ENCODE measurements at places on chromosomes 5 and 9.

DNA sequence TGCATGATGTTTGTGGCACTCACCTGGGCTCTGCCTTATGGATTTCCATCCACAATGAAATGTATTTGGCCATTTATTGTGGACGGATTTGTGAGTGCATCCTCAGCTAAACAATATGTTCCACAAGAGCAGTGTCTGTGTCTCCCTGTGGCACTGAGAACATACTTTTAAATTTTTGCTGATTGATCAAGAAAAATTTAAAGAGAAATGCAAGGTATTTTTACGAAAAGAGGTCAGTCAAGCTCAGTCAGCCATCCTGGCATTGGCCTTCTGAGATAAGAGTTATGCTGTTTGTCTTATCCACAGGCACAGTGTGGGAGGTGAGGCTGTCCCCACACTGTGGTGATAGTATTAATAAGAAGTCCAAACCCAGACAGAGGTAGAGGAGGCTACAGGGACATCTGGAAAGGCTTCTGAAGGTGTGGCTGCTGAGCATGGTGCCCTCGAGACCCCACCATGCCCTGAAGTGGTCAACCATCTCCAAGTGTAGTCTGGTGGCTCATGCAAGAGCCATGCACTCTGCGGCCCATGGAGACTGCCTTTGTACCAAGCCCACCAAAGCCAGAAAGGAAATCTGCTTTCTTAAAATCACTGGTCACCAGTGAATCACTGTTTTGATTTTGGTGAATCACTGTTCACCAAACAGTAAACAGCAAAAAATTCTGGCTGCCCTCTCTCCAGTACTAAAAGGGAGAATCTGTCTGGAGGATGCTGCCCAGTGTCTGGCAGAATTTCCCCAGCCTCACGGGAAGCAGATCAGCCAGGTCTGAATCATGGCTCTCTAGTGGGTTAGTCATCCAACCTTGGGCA is 28.8 kb downstream of the SPOCK1 start:
- DNase-seq = peak; percentile 96

DNA sequence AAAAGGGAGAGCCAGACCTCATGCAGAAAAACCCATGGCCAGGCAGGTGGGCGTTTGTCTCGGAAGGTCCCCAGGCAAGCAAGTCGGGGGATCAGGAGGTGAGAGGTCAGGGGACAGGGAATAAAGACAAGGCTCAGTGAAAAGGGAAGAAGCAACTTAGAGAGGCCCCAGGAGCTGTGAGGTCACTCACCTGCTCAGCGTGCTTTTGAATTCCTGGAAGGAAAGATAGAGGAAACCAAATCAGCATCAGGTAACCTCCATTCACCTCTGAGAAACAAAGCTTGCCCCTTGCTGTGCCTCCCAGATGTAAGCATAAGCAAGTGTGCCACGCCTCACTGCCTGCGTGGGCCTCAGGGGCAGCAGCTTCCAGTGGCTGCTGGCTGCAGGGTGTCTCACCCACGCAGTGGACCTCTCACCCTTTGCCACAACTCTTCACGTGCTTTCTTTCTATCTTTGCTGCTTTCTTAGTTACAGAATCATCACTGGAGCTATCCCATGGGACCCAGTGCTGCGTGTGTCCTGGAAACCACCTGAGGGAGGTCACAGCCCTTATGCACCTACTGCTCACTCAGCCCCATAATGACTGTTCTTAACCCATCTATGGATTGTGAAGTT is 6.0 kb downstream of the TRIM7 start:
- no peak for DNase-seq

- DNase-seq = no peak
Measured at GRCh38 chr9:86772635-86772993, 174.7 kb downstream of the GAS1 start.

DNA sequence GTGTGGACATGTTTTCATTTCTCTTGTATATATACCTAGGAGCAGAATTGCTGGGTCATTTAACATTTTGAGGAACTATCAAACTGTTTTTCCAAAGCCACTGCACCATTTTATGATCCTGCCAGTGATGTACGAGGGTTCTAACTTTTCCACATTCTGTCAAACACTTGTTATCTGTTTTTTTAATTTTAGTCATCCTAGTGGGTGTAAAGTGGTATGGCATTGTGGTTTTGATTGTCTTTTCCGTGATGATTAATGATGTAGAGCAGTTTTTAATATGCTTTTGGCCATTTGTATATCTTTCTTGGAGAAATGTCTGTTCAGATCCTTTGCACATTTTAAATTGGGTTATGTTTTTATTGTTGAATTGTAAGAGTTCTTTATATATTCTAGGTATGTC is 107.0 kb downstream of the MELK start:
- no peak for DNase-seq

- DNase-seq = no peak
Measured at GRCh38 chr9:19976226-19976625, 187.4 kb upstream of the SLC24A2 start.

GRCh38 chr5:74613283-74613682 is 27.2 kb downstream of the ENC1 start:
- no peak for DNase-seq

- no peak for DNase-seq
Measured at GRCh38 chr5:14270209-14270702, 127.1 kb downstream of the TRIO start.

GRCh38 chr5:149210225-149210624 is 61.4 kb upstream of the AFAP1L1 start:
- DNase-seq = no peak

DNA sequence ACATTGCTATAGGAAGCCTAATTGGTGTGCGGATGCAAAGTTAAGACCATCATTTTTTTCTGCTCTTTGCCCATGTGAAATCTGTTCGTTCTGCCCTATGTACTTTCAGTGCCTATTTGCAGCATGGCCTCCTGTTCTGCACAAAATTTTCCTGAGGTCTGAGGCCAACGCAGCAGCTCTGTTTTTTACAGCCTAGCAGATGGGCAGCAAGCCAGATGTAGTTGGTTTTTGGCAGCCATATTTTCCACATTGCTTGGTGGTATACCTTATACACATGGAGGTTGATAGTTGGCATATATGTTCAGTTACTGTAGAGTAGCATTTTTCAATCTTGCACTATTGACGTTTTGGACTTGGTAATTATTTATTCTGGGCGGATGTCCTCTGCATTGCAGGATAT is 133.5 kb upstream of the MRPS30 start:
- DNase-seq = no peak

DNA sequence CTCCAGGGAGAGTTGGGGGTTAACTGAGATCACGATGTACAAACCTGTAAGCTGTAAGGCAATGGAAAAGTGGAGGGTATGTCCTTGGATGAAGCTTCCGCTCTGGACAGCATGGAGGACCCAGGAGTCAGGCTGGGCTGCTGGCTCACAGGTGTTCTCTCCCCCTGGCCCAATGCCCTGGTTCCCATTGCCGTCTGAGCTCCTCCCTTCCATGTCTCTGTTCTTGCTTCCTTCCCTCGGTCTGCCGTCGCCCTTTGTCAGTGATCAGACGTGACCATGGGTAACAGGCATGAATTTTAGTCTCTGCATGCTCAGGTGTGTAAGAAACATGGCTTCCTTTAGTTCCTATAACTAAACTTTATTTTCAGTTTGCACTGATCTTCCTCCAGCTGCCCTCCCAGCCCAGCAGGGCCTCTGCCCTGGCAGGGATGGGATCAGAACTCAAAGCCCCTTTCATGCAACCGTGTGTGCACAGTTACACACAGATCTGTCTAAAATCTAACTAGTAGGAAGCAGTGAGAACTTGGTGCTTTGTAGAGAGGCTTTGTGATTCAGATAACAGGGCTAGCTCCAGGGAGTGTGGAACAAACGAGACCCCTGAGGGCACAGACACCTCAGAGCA is 51.7 kb upstream of the KCNMB1 start:
- DNase-seq = no peak

DNA sequence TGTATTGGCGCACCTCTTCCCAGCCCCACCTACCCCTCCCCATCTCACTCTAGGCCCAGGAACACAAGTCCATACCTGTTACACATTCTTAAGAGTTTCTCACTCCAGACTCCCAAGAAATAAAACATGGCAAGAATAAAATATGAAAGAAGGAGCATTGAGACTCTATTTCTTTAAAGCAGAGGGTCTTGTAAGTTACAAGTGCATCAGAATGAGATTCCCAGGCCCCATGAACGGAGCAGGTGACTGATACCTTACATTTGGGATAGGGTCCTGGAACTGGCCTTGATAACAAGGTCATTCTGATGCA is 5.7 kb downstream of the EGR1 start:
- no peak for DNase-seq

DNA sequence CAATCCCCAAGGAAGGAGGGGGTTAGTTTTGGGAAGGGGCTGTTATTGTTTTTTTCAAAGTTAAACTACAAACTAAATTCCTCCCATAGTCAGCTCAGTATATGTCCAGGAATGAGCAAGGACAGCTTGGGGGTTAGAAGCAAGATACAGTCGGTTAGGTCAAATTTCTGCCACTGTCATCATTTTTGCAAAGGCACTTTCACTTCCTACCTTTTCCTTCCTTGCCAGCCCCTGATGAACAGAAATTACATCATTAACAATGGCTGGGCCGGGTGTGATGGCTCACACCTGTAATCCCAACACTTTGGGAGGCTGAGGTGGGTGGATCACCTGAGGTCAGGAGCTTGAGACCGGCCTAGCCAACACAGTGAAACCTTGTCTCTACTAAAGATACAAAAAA is 51.5 kb upstream of the HRH2 start:
- DNase-seq = no peak

DNA sequence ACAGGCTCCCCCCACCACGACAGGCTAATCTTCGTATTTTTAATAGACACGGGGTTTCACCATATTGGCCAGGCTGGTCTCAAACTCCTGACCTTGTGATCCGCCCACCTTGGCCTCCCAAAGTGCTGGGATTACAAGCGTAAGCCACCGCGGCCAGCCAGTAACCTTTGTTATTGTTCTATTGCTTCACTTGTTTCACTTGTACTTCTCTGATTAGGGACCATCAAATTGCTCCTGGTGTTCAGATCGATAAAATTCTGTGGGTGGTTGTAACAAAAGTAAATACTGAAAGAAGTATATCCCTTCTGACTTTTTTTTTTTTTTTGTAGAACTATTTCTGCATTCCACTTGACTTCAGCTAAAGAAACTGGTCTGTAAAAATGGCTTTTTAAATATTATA is 445.5 kb upstream of the CDH10 start:
- DNase-seq = no peak

DNA sequence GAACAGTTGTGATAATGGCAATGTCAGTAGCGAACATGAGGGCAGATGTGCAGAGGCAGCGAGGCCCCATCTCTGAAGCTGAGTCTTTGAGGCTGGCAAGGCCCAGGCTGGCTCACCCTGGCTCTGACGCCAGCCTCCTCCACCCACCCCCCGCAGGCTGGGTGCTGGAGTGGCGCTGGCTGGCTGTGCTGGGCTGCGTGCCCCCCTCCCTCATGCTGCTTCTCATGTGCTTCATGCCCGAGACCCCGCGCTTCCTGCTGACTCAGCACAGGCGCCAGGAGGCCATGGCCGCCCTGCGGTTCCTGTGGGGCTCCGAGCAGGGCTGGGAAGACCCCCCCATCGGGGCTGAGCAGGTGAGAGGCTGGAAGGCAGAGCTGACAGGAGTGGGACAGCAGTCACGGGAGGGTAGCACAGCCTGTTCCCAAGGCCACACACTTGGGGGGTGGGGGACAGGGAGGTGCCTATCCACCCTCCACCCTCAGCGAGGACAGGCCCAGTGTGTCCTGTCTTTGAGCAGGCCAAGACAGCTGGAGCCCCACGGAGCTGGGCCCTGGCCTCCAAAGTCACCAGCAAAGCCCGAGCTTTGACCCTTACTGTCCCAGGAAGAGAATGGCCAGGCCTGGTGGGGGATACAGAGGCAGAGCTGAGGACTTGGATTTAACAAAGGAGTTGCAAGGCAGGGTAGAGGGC is 5.6 kb downstream of the SLC2A8 start:
- no peak for DNase-seq

DNA sequence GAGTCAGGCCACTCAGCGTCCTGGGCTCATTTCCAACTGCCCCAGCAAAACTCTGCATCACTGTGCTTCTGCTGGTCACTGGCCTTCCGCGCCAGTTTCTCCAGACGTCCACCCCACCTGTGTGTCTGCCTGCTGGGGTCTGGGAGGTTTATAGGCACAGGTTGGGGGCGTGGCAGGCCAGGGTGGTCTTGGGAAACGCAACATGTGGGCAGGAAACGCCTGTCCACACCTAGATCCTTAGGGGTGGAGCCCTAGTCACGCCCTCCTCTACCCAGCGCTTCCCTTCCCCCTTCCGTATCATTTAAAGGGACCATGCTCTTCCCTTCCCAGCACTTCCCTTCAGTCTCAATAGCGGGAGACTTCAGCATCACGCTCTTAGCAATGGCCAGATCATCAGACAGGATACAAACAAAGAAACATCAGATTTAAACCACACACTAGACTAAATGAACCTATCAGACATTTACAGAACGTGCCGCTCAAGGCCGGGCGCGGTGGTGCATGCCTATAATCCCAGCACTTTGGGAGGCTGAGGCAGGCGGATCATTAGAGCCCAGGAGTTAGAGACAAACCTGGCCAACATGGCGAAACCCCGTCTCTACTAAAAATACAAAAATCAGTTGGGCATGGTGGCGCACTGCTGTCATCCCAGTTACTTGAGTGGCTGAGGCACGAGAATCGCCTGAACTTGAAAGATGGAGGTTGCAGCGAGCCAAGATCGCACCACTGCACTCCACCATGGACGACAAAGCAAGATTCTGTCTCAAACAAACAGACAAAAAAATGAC is 11.8 kb upstream of the BTNL9 start:
- peak; percentile 45 for DNase-seq

DNA sequence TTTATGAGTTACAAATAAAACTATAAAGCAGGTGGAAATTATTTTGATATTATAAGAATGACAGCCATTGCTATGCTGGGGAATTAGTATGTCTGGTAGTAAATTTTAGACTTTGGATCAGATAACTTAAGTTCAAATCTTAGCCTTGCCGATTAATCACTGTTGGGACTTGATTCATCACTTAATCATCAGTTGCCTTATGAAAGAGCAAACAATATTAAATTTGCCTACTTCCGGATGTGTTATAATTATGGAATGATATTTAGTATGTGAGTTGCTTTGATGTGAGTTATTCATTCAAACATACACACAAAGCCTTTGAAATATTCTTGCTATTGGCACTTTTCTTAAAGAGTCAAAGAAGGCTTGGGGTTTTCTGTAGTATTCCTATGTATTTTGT is 717.7 kb downstream of the BRINP1 start:
- DNase-seq = no peak

DNA sequence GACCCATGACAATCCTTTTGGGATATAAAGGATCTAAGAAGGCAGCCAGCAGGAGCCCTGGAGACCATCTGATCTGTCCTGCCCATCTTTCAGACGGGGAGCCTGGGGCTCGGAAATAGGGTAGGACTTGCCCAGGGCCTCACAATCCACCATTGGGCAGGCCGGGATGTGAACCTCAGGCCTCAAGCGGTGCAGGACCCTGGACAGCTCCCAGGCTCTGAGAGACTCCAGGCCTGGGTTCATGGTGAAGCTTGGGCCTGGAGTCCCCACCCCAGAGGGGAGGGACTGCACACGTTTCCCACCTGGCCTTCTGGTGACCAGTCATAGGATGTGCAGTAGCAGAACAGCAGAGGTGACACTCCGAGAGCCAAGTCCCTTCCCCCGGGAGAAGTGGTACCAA is 36.6 kb upstream of the RAPGEF1 start:
- DNase-seq = no peak
